Fibroblast of villous mesenchyme (primary cell): ENCODE measurements at places on chromosomes 6 and 20.

GRCh38 chr6:106005013-106005412, 81.1 kb upstream of the PRDM1 start:
- DNase-seq = peak; percentile 67

DNA sequence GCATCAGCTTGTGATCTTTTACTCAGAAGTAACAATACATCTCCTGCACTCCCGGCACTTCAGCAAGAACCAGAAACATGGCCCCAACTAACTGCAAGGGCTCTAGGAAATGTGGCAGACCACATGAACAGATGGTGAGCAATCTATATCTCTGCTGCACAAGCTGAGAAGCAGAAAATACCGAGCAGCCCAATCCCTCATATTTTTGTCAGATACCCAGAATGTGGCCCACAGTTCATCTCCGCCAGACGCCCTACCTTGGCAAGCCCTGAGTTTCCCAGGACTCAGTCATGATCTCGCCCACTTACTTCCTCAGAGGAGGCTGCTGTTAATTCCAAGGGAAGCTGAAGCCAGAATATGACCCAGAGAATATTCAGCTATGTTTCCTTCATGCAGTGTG, 63.1 kb upstream of the PHACTR1 start:
- DNase-seq = no peak

DNA sequence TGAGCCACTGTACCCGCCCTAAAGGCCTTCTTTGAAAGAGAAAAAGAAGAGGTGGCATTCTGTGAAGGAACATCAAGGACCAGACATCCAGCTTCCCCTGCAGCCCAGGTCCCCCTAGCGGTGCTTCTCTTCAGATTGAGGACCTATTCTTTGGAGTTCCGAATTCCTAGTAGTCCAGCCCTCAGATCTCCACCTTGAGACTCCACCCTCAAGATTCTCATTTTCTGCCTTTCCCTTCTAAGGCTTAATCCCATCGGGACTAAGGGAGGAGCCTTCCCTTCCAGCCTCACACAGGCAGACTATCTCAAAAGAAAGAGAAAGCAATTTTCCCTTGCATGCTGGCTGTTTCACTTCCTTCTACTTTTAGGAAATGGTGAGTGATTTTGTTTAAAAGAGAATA, 32.5 kb downstream of the MUC22 start:
- DNase-seq = peak; percentile 57

DNA sequence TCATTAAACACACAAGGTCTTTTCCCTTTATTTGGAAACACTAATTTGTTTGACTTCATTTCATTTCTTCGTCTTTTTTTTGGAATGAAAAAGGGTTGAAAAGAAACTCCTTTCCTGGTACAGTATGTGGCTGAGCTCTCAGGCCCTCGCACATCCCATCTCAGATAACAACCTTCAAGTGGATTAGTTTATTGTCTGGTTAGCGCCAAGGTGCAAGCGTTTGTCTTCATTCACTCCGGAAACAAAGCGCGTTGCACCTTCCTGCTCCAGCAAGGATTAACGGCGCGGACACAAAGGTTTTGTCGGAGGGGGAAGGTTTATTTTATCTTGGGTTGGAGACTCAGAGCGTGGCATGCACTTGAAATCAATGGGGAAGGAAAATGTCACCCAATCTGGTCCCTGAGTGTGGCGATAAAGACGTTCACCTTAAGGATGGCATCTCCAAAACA, 5.3 kb upstream of the NKX2-2 start:
- DNase-seq = no peak

GRCh38 chr6:169164986-169165385, 88.7 kb downstream of the THBS2 start:
- DNase-seq = no peak

DNA sequence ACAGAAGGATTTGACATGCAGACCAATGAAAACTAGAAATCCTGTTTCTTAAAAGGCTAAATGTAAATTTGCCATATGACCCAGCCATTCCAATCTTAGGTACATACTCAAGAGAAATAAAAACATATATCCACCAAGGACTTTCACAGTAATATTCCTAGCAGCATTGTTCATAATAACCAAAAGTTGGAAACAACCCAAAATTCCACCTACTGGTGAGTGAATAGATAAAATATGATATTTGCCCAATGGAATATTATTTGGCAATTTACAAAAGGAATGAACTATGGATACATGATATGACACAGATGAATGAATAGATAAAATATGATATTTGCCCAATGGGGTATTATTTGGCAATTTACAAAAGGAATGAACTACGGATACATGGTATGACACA, 22.7 kb downstream of the MTCL3 start:
- no peak for DNase-seq

DNA sequence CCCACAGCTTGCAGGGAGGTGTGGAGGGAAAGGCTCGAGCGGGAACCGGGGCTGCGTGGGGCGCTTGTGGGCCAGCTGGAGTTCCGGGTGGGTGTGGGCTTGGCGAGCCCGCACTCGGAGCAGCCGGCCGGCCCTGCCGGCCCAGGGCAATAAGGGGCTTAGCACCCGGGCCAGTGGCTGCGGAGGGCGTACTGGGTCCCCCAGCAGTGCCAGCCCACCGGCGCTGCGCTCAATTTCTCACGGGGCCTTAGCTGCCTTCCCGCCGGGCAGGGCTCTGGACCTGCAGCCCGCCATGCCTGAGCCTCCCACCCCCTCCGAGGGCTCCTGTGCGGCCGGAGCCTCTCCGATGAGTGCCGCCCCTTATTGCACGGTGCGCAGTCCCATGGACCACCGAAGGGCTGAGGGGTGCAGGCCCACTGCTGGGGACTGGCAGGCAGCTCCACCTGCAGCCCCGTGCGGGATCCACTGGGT, 1242.2 kb upstream of the EYS start:
- no peak for DNase-seq

DNA sequence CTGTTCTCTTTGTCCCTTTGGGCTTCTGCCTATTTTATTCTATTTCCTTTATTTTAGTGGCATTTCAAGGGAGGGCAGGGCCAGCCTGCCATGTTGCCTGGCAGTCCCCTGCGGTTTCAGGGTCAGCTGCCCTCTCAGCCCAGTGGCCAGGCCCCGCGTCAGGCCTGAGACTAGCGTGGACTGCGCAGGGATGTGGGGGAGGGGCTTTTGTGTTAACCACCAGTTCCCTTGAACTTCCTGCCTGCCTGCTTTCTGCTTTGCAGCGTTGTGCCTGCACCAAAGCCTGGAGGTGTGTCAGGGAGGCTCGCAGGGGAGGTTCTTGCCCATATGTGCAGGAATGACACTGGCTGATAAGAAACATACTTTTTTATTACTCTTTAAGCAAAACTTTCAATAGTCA, 157.6 kb downstream of the SLC35B3 start:
- no peak for DNase-seq

- DNase-seq = peak; percentile 85
Observed at GRCh38 chr6:151763938-151764680, 43.4 kb upstream of the ESR1 start.

DNA sequence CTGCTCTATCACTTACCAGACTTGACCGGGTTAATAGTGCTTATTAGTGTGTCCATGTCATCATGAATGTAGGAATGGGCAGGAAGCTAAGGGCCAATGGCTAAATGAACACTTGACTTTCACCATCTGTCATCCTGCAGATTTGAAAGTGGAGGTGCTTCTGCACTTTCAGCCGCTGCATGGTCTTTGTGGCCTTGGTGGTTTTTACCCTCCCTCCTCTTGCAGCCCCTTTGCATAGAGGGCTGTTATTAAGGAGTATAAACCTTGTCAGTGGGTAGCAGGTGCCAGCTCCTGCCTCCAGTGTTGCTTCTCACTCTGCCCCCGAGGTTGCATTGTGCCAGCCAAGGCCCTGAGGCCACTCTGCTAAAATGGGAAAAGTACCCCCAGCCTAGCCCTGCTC, 122.2 kb upstream of the TNFAIP3 start:
- DNase-seq = no peak

DNA sequence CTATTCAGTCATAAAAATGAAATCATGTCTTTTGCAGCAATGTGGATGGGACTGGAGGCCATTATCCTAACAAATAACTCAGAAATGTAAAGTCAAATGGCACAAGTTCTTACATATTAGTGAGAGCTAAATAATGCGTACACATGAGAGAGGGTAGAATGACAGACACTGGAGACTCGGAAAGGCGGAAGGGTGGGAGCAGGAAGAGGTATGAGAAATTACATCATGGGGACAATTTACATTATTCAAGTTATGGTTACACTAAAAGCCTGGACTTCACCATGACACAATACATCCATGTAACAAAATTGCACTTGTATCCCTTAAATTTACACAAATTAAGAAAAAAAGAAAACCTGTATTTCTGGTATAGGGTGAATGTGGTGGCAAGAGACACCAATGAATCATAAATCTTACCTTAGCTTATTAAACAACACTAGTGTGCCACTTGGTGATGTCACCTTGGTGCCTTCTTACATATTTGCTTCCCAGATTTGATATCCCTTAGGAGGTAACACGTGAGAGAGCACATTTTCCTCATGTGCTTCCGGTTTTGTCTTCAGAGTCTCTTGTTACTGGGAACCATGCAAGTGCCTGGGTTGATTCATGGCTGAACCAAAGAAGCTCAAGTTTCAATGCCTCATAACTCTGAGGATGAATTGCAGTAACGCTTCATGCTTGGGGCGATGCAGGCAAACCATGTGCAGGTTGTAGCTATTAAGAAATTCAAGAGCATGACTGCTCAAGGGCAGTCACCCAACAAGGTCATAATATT, 84.6 kb downstream of the DCDC2 start:
- DNase-seq = peak; percentile 44

DNA sequence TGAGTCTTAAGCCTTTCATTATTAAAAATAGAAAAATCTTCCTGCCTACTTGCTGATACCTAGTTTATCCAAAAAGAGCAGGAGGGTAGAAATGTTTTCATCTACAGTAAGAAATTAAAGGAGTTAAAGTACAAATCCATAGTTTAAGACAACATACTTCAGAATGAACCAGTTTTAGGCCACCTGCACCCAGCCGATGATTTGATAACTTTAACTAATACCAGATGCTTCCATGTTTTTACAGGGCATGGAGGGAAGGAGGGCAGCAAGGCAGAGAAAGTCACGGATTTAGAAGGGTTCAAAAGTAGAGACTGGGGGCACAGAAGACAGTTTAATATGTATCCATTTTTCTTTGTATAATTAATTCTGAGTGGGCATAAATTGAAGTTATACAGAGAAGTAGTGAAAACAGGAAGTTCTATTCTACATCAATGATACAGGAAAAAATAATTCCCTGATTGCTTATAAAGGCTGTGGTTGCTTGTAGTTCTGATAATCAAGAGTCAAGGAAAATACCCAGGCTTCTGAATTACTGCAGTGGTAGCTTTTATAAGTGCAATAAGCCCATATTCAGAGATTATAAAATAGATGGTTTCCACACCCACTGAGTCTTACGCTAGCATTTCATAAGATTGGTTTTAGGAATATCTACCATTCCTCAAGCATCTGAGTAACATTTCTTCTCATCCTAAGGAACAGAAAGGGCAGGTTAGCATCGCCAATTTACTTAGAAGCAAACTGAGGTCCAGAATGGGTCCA, 72.0 kb downstream of the GMDS start:
- DNase-seq = no peak

GRCh38 chr6:7238526-7238899, 74.5 kb downstream of the SSR1 start:
- DNase-seq = no peak

- no peak for DNase-seq
Observed at GRCh38 chr6:33977606-33978411, 168.1 kb downstream of the GRM4 start.

GRCh38 chr6:29376003-29376402, 912 bp upstream of the OR12D3 start:
- peak; percentile 3 for DNase-seq
